ENCODE measurements at places on chromosomes 16 and 17.
A peak's percentile ranks its signal among the peaks of the same experiment; 100 is the strongest.

- H3K27ac ChIP-seq = no peak overlapping the region
- peaks cover 3% of the 10 kb centered on the region for H3K27me3 ChIP-seq
- DNase-seq = no peak
- H3K4me3 ChIP-seq = no peak overlapping the region
- no peaks in the 10 kb centered on the region for H3K36me3 ChIP-seq
These were observed 33.3 kb downstream of the TOM1L1 start for GRCh38 chr17:54933921-54934320.

GRCh38 chr16:88866151-88866920 lies at the start of gene PABPN1L:
TSS of gene PABPN1L (minus strand) at chr16:88866660. CDS start at chr16:88866606, 54 bp downstream.
- H3K27ac ChIP-seq = no peak within 1 kb of the TSS
- H3K4me3 ChIP-seq = no peak within 1 kb of the TSS
- no peaks in the 10 kb centered on the region for H3K36me3 ChIP-seq
- H3K27me3 ChIP-seq = peaks cover 7% of the 10 kb centered on the region

GRCh38 chr16:81384006-81384405 lies 60.6 kb upstream of the CMIP start:
- H3K4me3 ChIP-seq = no peak overlapping the region
- H3K36me3 ChIP-seq = peaks cover 9% of the 10 kb centered on the region
- H3K27ac ChIP-seq = no peak overlapping the region
- no peaks in the 10 kb centered on the region for H3K4me1 ChIP-seq

- peak overlapping the region; percentile 27 for H3K27ac ChIP-seq
- no peak for DNase-seq
- H3K4me3 ChIP-seq = no peak overlapping the region
- no peaks in the 10 kb centered on the region for H3K27me3 ChIP-seq
- H3K36me3 ChIP-seq = peaks cover 10% of the 10 kb centered on the region
These were observed 21.0 kb downstream of the ATPAF2 start for GRCh38 chr17:18017958-18018357.

DNA sequence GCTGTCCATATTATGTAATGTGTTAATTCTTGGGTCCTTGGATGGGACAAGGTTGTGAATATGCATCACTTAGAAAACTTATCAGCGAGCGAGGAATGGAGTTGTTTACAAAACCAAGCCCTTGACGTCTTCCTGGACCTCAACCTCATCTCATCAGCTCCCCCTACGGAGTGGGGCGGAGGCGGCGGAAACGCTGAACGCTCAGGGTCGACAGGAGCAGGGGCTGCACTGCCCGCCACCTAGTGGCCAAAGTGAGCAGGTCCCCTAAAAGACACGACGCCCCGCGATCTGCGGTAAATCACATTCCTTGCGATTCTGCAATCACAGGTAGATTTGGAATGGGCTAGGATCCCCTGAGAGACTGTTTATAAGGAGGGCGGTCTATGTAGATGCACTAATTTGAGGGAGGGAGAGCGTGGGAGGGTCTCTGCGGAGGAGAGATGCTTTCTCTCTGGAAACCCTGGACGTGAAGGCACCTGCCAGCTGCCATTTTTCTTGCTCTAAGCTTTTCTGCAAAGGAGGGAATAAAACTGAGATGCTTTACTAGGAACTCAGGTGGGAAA lies 5.4 kb upstream of the ICAM2 start:
- H3K4me3 ChIP-seq = peak overlapping the region; percentile 80
- peak overlapping the region; percentile 88 for H3K27ac ChIP-seq
- DNase-seq = peak; percentile 85

DNA sequence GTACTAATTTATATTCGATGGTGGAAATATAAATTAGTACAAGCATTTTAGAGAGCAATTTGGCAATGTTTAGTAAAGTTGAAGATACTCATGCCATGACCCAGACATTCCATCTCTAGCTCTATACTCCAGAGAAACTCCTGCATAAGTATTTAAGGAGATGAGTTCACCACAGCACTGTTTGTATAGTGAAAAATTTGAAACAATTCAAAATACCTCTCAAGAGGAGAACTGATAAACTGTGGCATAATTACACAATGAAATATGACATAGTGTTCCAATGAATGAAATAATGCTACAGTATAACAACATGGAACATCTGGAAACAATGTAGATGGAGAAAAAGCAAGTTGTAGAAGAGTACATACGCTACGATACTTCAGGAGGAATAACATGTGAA lies 48.6 kb upstream of the IRX3 start:
- no peak overlapping the region for H3K4me3 ChIP-seq
- no peak for DNase-seq

DNA sequence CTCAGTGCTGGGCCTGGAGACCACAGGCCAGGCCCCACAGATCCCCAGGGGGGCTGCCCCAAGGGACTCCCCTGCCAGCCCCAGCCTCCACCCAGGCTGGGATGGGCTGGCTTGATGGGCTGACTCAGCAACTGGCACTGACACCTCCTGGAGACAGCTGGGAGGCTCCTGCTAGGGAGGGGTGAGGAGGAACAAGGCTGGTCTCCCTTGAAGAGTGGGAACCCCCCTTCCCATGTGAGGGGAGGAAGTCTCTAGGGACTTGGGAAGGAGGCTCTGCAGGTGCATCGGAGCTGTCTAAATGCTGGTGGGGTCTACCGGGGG lies 10.4 kb downstream of the NHERF1 start:
- peak overlapping the region; percentile 68 for H3K27ac ChIP-seq
- peaks cover 3% of the 10 kb centered on the region for H3K36me3 ChIP-seq
- H3K4me3 ChIP-seq = peak overlapping the region; percentile 75
- no peak for DNase-seq

DNA sequence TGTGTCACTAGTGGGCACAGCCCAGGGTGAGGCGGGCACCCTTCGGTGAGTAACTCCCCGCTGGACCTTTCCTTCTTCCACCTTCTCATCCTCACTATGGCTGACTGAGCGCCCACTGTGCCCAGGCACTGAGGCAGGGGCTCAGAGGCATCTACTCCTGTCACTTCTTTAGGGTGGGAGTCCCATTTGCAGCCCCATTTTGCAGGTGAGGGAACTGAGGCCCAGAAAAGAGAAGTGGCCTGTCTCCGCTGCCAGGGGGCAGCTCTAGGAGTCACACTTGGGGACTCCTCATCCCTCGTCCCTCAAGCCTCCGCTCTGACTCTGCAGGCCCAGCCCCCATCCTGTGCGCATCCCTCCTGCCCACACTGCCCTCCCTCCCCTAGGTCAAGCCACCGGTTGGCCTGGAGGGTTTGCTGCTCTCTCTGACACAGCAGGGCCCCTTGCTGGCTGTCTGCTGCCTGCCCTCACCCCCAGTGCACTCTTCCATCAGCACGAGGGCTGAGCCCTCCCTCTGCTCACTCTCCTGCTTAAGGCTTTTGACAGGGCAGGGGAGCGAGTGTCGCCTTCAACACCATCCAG lies 62.4 kb downstream of the CNGB1 start:
- H3K4me3 ChIP-seq = no peak overlapping the region
- H3K36me3 ChIP-seq = no peaks in the 10 kb centered on the region
- H3K27me3 ChIP-seq = peaks cover 9% of the 10 kb centered on the region
- H3K27ac ChIP-seq = no peak overlapping the region

- H3K36me3 ChIP-seq = no peaks in the 10 kb centered on the region
- no peaks in the 10 kb centered on the region for H3K4me1 ChIP-seq
- no peak within 1 kb of the TSS for H3K27ac ChIP-seq
- no peak for DNase-seq
These were observed at the start of gene ACSM5 for GRCh38 chr16:20409398-20410120. TSS of gene ACSM5 (plus strand) at chr16:20409534. CDS start at chr16:20411485, 1,951 bp downstream.

DNA sequence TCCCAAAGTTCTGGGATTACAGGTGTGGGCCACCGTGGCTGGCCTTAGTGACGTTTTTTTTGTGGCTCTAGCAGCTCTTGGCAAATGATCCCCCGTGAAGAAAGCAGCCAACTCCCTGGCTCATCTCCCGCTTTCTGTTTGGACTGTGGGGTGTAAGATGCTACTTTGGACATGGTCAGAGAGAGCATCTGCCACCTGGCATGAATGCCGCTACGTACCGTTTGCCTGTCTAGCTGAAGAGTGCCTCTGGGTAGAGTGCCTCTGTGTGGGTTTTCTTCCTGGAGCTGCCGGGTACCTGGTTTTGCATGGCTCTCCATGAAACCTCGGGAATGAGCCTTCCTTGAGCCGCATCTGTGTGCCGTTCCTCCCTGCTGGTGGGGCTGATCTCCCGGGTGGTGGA lies 34.3 kb downstream of the NDEL1 start:
- H3K4me1 ChIP-seq = no peaks in the 10 kb centered on the region
- no peak for DNase-seq
- peaks cover 27% of the 10 kb centered on the region for H3K36me3 ChIP-seq
- no peaks in the 10 kb centered on the region for H3K27me3 ChIP-seq
- no peak overlapping the region for H3K27ac ChIP-seq

GRCh38 chr16:50567651-50568050 lies 19.5 kb downstream of the NKD1 start:
- H3K36me3 ChIP-seq = no peaks in the 10 kb centered on the region
- H3K4me1 ChIP-seq = no peaks in the 10 kb centered on the region

GRCh38 chr17:77756846-77757560 lies 201.5 kb upstream of the TNRC6C start:
- no peaks in the 10 kb centered on the region for H3K36me3 ChIP-seq
- DNase-seq = no peak
- no peak overlapping the region for H3K27ac ChIP-seq

DNA sequence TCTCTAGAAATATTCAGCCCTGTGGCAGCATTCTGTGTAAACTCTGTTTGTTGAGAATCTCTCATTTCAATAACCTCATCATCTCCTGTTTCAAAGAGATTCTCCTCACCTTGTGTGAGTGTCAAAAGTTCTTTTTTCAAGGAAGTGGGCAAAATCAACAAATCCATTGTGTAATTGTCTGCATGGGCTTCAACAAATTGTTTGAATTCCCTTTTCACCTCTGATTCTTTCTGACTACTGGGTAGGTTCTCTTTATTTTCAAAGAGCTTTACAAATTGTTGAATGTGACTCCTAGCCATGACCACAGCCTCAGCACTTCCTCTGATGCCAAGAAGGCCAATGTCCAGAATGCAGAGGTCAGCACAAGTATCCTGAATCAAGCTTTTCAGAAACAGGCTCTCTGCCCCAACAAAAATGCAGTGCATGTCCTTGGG lies 48.0 kb downstream of the N4BP1 start:
- H3K4me1 ChIP-seq = peaks cover 85% of the 10 kb centered on the region
- no peak overlapping the region for H3K4me3 ChIP-seq
- peak overlapping the region; percentile 77 for H3K27ac ChIP-seq

DNA sequence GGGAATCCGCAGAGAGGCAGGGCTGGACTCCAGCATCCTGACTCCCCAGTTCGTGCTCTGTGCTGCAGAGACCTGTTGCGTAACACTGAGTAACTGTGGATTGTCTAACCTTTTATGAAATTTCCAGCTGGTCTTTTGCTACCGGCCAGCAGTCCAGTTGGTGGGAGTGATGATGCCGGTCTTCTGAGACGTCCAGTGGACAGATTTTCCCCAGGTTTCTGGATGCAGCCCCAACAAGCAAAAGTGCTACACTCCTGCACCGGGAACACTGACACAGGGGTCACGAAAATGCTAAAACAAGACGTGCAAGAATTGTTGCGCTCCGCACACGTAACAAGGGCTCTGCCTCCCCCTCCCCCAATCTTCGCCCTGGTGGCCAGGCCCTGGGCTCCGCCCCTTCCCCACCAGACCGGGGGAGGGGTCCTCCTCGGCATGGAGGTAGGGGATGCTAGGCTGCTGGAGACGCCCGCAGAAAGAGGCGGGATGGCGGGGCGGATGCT lies 701 bp upstream of the MRC2 start:
- DNase-seq = no peak
- peaks cover 37% of the 10 kb centered on the region for H3K27me3 ChIP-seq
- H3K4me3 ChIP-seq = peak overlapping the region; percentile 33

GRCh38 chr16:58548378-58548777 lies 33.1 kb downstream of the SETD6 start:
- H3K27ac ChIP-seq = no peak overlapping the region
- H3K4me3 ChIP-seq = no peak overlapping the region
- DNase-seq = no peak
- no peaks in the 10 kb centered on the region for H3K4me1 ChIP-seq
- H3K36me3 ChIP-seq = peaks cover 41% of the 10 kb centered on the region

- no peaks in the 10 kb centered on the region for H3K4me1 ChIP-seq
- H3K27ac ChIP-seq = no peak overlapping the region
- no peaks in the 10 kb centered on the region for H3K36me3 ChIP-seq
- H3K27me3 ChIP-seq = no peaks in the 10 kb centered on the region
- no peak overlapping the region for H3K4me3 ChIP-seq
- no peak for DNase-seq
These were observed 19.3 kb downstream of the SHISA9 start for GRCh38 chr16:12920739-12921138.
